Thoracic aorta (tissue), 2 donors: ENCODE measurements at places on chromosomes 5 and 9. TPM values are rescaled to one million over a fixed set of nuclear protein-coding genes. Genes with fewer than 3 reads are reported as not detected.

DNA sequence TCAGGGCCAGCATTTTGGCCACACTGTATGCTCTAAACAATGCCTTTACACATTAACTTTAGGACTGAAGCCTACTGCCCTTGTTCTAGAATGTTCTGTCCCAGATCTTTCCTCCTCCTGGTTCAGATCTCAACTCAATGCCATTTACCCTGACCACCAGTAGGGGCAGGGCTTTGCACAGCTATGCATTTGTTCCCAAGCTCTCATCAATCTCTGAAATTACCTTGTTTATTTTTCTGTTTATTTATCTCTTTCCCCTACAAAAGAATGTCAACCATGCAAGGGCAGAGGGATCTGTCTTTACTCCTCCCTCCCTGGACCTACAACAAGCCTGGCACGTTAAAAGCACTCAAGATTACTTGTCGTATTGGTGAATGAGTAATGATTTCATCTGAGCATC lies 612.9 kb downstream of the BNC2 start:
- no peaks in the 10 kb centered on the region for H3K27me3 ChIP-seq
- no peaks in the 10 kb centered on the region for H3K36me3 ChIP-seq
- H3K4me1 ChIP-seq, result no peaks in the 10 kb centered on the region
- no peak for DNase-seq

DNA sequence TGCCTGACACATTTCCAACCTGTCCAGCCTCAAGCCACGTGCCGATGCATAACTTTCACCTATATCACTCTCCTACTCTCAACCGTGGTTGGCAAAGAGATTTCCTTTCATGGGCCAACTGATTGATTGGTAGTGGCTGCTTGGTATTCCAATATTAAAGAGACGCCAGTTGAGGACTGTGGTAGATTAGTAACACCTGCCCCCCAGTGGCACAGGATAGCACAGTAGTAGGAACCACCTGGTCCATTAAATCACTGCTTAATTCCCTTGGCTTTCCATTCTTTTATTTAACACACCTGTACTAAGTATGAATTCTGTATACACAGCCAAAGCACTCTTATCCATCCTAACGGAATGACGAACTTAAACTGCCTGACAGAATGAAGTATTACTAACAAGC lies 19.1 kb upstream of the FOXB2 start:
- H3K36me3 ChIP-seq, result no peaks in the 10 kb centered on the region
- H3K4me3 ChIP-seq, result no peak overlapping the region
- no peaks in the 10 kb centered on the region for H3K27me3 ChIP-seq
- no peak overlapping the region for H3K27ac ChIP-seq

DNA sequence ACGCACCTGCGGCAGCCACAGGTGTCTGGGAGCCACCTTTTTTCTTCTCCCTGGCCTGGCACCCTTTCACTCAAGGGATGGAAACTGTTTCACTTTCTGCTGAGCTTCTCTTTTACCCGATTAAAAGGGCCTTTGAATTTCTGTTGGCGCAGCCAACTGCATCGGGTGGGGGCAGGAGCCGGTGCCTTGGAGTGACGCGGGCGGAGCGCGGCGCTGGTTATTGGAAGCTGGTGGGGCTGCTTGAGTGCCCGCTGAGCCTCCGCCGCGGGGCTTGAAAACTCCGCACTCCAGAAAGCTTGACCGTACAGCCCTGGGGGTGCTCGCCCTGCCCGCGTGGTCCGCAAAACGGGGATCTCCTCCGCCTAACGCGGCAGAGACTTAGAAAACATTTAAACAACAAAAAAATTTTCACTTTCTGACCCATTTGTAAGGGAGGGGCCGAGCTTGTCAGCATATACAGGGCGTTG lies 52.0 kb upstream of the TJP2 start:
- H3K36me3 ChIP-seq, result no peaks in the 10 kb centered on the region
- H3K27me3 ChIP-seq, result no peaks in the 10 kb centered on the region
- no peak for DNase-seq

DNA sequence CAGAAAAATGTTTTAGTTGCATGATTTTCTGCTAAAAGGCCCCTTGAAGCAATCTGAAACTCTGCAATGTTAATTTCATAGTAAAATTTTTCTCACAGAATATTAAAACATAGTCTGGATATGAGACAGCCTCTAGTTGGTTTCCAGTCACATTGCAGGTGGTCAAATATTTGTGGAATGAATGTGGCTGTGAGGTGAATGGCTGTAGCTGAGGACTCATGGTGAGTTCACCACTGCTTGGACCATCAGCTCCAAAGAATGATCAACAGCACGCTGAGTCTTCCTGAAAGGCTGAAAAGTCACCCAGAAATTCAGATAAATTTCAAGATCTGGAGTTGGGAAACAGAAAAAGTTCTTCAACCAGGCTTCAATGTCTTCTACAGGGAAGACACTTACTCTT lies 79.8 kb downstream of the MAT2B start:
- no peaks in the 10 kb centered on the region for H3K4me1 ChIP-seq
- no peaks in the 10 kb centered on the region for H3K27me3 ChIP-seq
- DNase-seq, result no peak
- no peak overlapping the region for H3K4me3 ChIP-seq

DNA sequence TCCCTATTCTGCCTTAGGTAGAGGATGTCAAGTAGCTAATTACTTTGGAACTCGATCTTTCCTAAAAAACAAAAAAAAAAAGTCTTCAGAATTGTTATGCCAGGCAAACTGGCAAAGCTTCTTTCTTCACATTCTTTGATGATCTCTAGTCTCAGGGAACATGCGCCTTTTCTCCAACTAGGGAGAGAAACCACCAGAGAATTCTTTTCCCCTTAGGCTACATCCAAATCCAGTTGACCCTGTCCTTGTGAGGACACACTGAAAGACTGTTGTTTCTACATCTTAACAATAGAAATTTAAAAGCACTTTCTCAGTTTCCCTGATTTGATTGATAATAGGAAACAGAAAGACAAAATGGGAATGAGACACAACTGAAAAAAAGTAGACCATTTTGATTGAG lies 94.7 kb upstream of the ITGA2 start:
- no peak for DNase-seq
- peaks cover 43% of the 10 kb centered on the region for H3K4me1 ChIP-seq
- H3K36me3 ChIP-seq, result peaks cover 7% of the 10 kb centered on the region
- no peaks in the 10 kb centered on the region for H3K27me3 ChIP-seq
- H3K4me3 ChIP-seq, result no peak overlapping the region

GRCh38 chr9:132451276-132451675 lies 41.3 kb downstream of the CFAP77 start:
- H3K4me3 ChIP-seq, result no peak overlapping the region
- no peaks in the 10 kb centered on the region for H3K36me3 ChIP-seq
- no peaks in the 10 kb centered on the region for H3K4me1 ChIP-seq
- H3K27ac ChIP-seq, result no peak overlapping the region
- DNase-seq, result no peak

GRCh38 chr9:97853844-97854695 lies 1.0 kb downstream of the FOXE1 start:
- H3K27ac ChIP-seq, result no peak overlapping the region
- DNase-seq, result no peak
- H3K4me3 ChIP-seq, result peak overlapping the region; percentile 61
- H3K36me3 ChIP-seq, result no peaks in the 10 kb centered on the region

Gene CFAP90
- not detected for total RNA-seq

DNA sequence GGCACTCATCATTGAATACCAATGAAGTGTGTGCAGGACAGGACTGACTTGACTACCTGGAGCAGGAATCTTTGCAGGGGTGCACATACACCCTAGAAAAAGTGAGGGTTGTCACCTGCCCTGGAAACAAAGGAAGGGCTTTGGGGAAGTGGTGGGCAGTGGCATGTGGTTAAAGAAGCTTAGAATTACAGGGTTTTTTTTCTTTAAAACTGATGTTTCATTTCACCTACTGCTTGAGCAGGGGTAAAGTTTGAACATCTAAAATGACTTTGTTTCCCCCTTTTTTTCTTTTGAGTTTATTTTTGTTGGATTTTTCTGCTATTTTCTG lies 2.0 kb upstream of the KDM3B start:
- H3K4me1 ChIP-seq, result peaks cover 31% of the 10 kb centered on the region
- H3K27me3 ChIP-seq, result no peaks in the 10 kb centered on the region
- peak overlapping the region; percentile 92 for H3K27ac ChIP-seq
- no peak for DNase-seq
- H3K4me3 ChIP-seq, result no peak overlapping the region

DNA sequence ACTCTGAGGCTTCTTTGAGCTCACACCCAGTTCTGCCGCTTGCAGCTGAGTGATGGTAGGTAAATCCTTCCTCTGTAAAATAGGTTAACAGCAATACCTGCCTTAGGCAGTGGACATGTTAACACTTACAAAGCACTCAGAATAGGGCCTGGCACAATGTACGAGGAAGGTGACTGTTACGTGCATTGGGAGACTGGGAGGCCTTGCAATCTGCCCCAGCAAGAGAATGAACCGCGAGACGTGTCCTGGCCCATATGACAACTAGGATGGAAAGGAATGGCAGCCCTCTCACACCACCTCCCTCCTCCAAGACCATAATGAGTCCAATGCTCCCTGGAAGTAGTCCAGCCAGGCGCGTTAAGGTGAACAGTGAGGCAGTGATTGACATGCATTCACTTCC lies 23.1 kb upstream of the AKNA start:
- no peaks in the 10 kb centered on the region for H3K27me3 ChIP-seq
- no peaks in the 10 kb centered on the region for H3K36me3 ChIP-seq
- no peak for DNase-seq
- H3K4me3 ChIP-seq, result no peak overlapping the region
- H3K27ac ChIP-seq, result no peak overlapping the region

GRCh38 chr9:98596486-98596885 lies 112.2 kb downstream of the GABBR2 start:
- no peak overlapping the region for H3K27ac ChIP-seq
- no peak overlapping the region for H3K4me3 ChIP-seq
- peaks cover 6% of the 10 kb centered on the region for H3K4me1 ChIP-seq
- no peaks in the 10 kb centered on the region for H3K27me3 ChIP-seq
- H3K36me3 ChIP-seq, result no peaks in the 10 kb centered on the region

Gene INSYN2B
- total RNA-seq, result not detected

Gene CBY3
- not detected for total RNA-seq

Gene LCN10
- 9.4 TPM for total RNA-seq

Gene PCDHGA10
- 14.4 TPM for total RNA-seq

DNA sequence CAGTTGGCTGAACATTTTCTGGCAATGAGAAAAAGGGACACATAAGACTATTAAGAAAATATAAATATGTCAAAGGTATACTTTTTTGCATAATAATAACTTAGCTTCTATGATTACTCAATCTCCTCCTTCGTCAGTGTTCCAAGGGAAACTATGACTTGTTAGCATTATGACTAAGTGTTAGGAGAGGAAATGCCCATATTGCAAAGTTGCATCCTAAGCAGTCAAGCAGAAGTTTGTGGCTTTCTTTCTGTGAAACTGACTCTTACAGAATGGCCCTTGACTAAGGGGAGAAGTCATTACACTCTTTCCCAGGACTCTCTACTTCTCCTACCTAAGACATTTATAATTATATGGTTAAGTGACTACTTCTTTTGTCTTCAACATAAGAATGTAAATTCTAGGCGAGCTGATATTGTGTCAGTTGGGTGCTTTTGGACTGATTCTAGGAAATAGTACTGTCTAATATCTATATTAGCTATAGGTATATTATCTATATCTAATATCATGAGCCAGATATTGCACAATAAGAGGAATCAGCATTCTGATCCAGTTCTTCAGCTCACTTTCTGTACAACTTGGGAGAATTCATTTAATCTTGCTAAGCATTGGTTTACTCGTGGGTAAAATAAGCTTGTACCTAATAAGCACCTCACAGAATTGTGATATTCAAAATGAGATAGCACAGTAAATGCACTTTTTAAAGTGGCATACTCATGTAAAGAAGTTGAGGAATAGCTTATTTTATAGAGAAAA lies 16.4 kb upstream of the SPINK6 start:
- H3K36me3 ChIP-seq, result no peaks in the 10 kb centered on the region
- no peak overlapping the region for H3K27ac ChIP-seq
- H3K4me1 ChIP-seq, result no peaks in the 10 kb centered on the region
- H3K27me3 ChIP-seq, result no peaks in the 10 kb centered on the region

- H3K4me1 ChIP-seq, result peaks cover 8% of the 10 kb centered on the region
- no peak overlapping the region for H3K4me3 ChIP-seq
- H3K27ac ChIP-seq, result no peak overlapping the region
These were observed 3.0 kb upstream of the DNAJB5 start for GRCh38 chr9:34986540-34987047.

DNA sequence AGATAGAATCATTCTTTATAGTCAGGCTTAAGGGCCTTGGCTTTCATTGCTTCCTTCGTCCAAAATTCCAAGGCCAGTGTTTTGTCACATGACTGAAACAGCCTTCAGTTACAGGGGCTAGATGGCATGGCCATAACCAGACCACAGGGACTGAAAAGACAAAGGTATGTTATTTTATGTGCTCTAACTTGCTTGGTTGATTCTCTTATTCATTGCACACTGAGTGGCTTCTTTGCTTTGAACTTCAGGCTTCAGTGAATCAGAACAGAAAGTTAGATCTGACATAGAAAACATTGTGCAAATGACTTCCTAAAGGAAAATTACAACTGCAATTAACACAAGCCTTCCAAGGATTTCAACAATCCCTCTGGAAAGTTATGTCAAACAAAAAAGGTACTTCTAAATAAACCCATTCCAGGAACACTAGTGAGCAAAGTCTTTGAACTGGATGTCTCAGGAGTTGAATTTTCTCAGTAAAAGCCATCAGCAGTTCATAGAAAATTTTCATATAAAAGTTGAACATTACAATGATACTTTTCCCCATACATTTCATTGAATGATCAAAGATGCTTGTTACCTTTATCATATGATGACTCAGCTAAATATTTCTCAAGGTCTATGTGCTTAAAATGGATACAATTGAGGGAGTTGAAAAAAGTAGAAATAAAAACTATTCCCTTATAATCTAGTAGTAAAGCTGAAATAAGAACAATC lies 355.3 kb downstream of the TMEM232 start:
- H3K4me3 ChIP-seq, result no peak overlapping the region
- H3K4me1 ChIP-seq, result no peaks in the 10 kb centered on the region
- no peak for DNase-seq
- H3K36me3 ChIP-seq, result no peaks in the 10 kb centered on the region
- H3K27ac ChIP-seq, result no peak overlapping the region
- no peaks in the 10 kb centered on the region for H3K27me3 ChIP-seq

Gene IFNA10
- total RNA-seq, result not detected

DNA sequence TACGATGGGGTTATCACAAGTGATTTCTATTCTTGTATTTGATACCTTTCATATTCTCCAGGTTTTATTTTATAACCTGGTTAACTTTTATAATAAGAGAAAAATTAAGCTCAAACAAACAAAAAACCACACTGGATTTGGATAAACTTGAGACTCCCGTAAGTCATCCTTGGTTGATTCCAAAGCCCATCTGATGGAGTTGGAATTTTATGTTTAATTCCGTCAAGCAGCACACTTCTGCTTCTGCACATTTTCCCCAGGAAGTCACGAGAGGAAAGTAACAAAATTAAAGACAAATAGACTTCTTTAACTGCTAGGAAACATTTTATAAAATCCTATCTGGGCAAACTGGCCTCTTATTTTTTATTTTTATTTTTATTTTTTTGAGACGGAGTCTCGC lies 207.9 kb downstream of the NXNL2 start:
- no peak for DNase-seq
- H3K4me1 ChIP-seq, result peaks cover 25% of the 10 kb centered on the region
- H3K27me3 ChIP-seq, result no peaks in the 10 kb centered on the region
- no peaks in the 10 kb centered on the region for H3K36me3 ChIP-seq

- H3K4me3 ChIP-seq, result no peak overlapping the region
- H3K4me1 ChIP-seq, result no peaks in the 10 kb centered on the region
- no peaks in the 10 kb centered on the region for H3K27me3 ChIP-seq
These were observed 562.4 kb upstream of the CLINT1 start for GRCh38 chr5:158421319-158421718.

Gene ADGRD2
- not detected for total RNA-seq
